ENCODE measurements at places on chromosomes 1 and 21.

DNA sequence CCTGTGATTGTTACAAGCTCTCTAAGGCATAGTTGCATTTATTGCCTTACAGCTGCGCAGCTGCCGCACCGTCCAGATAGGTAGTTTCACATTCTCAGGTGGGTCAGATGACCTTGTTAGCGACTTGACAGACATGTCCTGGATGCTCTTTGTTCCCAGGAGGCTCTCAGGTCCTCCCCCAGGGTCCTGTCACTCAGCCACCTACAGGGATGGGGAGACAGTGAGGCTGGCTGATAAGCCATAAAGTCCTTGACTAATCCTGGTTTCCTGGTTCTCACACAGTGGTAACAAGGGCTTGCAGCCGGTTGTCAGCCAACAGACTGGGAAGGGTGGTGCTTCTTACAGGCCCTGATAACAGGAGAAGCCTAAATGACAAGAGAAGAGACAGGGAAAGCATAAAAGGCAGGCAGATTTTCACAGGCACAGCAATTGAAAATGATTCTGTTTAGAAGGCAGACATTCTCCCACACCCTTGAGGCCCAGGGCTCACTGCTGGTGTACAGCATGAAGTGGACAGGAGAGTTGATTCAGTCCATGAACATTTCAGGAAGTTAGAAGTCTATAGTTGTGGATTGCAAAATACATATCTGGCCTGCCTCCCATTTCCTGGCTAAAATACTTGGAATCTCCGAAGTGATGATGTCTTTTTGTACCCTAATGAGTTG lies 2.9 kb downstream of the ARF1 start:
- DNase-seq = no peak

DNA sequence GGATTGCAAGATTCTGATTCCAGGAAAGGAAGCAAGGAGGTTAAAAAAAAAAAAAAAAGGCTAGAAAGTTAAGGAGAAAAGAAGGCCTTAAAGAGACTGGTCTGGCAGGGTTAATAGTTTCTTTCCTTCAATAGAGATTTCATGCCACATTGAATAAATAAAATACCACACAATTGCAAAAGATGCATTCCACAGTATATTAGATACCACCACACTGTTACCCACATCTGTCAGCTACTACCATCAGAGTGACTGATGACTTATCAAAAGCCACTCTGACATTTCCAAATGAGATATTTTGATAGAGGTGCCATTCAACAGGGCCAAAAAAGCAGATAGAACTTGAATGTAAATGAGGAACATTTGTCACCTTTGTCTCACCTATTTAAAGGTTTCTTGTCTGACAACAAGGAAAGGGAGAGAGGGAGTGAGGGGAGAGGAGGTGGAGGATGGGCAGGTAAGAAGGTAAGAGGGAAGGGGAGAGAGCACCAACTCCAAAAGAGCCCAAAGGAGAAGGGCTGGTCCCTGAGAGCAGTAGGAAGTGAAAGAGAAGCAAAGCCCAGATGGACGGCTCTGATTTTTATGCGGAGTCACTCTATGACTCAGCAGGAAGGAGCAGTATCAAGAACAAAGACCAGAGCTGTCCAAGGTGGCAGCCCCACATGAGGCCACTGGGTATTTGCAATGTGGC lies 38.3 kb downstream of the LRRN2 start:
- peak; percentile 26 for DNase-seq

- DNase-seq = no peak
These were observed 13.0 kb upstream of the CLDN19 start for GRCh38 chr1:42753070-42753469.

- no peak for DNase-seq
These were observed 104.3 kb downstream of the LACTBL1 start for GRCh38 chr1:22868331-22868730.

- DNase-seq = no peak
These were observed 10.4 kb upstream of the IL24 start for GRCh38 chr1:206886831-206887230.

GRCh38 chr1:7643530-7643929 lies 127.6 kb upstream of the VAMP3 start:
- no peak for DNase-seq

GRCh38 chr1:7387053-7387927 lies 383.8 kb upstream of the VAMP3 start:
- no peak for DNase-seq

DNA sequence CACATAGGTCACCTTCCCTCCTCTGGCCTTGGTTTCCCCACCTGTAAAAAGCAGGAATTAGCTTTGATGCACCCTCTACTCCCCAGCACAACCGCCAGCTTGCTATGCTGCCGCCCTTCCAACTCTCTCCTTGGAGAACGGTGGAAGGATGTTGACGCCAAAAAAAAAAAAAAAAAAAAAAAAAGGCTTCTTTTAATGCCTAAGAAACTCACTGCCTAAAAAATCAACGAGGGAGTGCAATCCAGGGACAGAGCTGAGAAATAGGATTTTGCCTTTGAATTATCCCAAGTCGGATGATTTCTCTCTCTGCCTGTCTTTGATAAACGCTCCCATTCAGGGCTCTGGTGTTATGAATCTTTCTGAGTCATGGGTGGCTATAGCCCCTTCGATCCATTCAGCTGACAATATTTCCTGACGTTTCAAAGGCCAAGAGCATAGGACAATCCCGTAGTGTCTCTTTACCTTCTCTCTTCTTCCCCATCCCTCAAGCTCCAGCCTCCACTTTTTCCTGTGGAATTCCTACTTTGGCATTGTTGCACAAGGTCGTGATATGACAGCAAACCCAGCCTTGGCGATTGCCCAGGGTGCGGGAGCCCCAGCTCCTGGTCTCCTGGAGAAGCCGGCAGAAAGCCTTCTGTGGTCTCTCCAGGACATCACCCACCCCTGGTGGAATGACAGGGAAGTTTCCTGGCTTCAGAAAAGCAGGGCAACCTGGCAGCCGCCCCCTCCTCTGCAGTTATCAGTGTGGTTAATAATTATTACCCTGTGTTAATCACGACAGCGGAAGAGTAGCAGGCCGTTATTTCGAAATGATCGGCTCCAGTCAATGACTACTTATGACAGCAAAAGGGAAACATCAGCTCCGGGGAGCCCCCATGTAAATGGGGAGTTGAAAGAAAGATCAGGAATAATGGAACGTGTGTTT lies 8.0 kb upstream of the PLXNA2 start:
- DNase-seq = no peak

- DNase-seq = no peak
These were observed 16.7 kb downstream of the MEAF6 start for GRCh38 chr1:37497832-37498231.

DNA sequence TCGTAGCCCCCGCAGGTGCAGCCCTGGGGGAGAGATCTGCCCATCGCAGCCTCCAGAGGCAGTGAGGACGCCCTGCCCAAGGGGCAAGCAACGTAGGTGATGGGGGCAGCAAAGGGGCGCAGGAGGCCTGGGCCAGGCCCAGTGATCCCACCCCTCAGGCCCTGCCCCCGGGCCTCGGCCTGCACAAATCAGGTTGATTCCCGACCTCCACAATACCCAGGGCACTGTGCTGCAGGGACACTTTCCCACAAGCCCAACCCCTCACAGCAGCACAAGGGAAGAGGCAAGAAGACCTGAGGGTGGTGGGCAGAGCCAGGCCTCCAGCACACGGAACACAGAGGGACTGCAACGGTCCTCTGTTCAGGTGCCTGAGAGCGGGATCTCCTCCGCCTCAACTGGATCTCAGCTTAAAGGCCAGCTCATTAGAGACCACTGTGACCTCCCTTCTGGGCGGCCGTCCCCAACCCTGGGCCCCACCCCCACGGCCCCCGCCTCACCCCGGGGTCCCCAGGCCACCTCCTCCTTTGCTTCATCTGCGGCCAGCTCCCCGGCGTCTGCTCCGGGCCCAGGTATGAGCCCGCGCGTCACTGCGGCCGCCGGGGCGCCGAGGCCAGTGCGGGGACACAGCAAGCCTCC lies 812 bp upstream of the ARF1 start:
- peak; percentile 41 for DNase-seq

GRCh38 chr21:28393279-28393678 lies 599.4 kb downstream of the LTN1 start:
- no peak for DNase-seq

GRCh38 chr21:14559102-14559501 lies 13.0 kb upstream of the SAMSN1 start:
- no peak for DNase-seq

- peak; percentile 68 for DNase-seq
These were observed at the start of gene NHLH1 for GRCh38 chr1:160366731-160367515. Gene NHLH1 (plus strand): TSS chr1:160367071. CDS start chr1:160370732, 3,661 bp downstream.

DNA sequence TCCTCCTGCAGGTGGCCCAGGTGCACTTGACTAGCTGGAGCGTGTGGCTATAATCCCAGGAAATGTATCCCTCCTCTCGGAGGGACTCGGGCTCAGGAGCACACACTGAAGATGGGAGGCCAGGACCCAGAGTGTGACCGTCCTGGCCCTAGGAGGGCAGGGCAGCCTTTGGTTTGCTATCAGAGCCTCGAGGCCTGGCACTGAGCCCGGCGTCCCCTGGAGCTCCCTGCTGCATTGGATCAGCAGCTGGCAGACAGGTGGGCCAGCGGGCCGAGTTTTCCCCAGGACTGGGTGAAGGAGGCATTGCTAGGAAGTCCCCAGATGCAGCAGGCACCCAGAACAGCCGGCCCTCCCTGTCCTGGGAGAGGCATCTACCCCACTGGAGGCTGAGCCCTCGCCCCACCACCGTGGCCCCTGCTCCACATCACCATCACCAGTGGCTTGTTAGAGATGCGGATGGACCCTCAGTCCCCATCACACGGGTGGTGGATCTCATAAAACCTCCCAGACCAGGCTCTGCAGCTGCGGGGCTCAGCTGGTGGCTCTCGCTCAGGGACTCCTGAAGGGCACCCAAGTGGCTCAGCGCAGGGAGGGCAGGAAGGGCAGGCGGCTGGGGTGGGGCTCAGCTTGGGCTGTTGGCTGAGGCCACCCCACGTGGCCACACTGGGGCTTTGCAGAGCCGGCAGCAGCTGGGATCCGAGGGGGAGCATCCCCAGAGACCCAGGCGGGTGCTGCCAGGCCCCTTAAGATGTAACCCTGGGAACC lies 32.7 kb upstream of the POFUT2 start:
- DNase-seq = no peak

GRCh38 chr1:62425041-62425440 lies 11.8 kb upstream of the USP1 start:
- DNase-seq = no peak

- DNase-seq = no peak
These were observed 11.3 kb downstream of the RAB29 start for GRCh38 chr1:205763980-205764379.

DNA sequence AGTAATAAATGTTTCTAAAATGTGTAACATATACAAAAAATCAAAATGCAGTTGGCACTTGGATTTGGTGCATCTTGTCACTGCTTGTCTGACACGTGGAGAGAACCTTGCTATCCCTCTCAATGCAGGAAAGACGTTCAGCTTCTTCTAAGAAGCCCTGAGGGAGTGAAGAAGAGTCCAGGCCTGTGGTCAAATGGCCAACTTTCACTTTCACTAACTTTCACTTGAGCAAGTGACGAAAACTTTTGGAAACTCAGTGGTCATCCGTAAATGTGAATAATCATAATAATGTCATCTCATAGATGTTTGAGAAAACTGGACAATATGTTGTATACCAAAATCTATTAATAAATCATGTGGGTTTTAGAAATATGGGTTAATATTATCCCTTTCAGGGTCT lies 61.9 kb downstream of the ERG start:
- DNase-seq = no peak

GRCh38 chr1:33823401-33823800 lies 40.5 kb upstream of the HMGB4 start:
- DNase-seq = no peak

DNA sequence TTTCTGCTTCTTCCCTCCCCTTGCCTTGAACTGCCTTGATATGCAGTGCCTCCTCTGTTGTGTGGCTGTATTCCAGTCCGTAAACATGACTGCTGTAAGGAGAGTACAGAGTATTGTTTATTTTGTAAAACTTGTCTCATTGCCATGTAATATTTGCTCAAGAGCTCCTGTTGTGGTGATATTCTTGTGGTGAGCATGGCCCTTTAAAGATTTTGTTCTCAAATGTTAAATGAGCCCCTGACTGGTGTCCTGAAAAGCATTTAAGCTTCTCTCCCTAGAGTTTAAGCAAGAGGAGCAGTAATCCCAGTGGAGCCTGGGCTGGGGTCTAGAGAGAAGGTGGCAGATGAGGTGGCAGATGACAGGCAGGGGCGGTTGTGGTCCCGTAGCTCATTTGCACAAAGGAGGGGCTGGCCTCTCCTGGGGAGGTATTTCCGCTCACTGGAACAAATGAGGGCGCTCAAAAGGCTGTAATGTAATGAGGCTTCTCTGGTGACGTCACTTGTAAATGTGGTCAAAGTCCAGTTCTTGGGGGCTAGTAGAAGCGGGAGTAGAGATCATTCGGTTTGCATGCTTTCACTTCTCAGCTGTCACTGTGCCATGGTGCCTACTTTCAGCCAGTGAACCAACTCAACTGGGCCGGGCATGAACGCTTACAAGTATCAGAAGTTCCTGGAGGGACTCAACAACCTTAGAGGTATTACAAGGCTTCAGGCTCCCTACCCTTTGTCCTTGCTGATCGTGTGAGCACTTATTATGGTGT lies 46.0 kb upstream of the MACF1 start:
- no peak for DNase-seq

GRCh38 chr1:220928725-220929300 lies 49.6 kb downstream of the HLX start:
- DNase-seq = no peak

GRCh38 chr1:6597777-6598131 lies 4.9 kb downstream of the KLHL21 start:
- DNase-seq = no peak

GRCh38 chr1:69737527-69738185 lies 169.9 kb downstream of the LRRC7 start:
- peak; percentile 77 for DNase-seq

Measured in NAMALWA (cell line).